ENCODE measurements at places on chromosomes 4 and X. TPM values are rescaled to one million over a fixed set of nuclear protein-coding genes. Genes with fewer than 3 reads are reported as not detected.

DNA sequence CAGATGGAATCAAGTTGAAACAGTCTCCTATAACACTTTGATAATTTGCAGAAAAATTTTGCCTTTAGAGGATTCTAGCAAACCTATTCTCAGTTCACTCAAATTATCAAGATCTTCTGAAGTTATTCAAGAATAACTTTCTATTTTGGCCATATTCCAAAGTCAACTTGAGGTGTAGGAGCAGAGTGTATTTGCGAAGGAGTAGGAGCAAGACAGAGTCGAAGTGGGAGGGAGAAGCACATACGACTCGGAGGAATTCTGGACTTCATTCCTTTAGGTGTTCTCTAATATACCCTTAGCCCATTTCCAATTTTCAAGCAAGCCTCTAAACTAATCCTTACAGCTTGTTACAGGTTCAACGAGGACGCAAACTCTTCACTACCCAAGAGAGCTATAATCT is 252.9 kb downstream of the GPM6A start:
- no peak for DNase-seq

GRCh38 chrX:67094061-67094460 is 449.8 kb upstream of the AR start:
- no peak for DNase-seq

- DNase-seq, result no peak
Measured at GRCh38 chrX:30181353-30181752, 34.0 kb upstream of the MAGEB2 start.

- no peak for DNase-seq
Measured at GRCh38 chrX:136825771-136826170, 45.0 kb upstream of the ARHGEF6 start.

DNA sequence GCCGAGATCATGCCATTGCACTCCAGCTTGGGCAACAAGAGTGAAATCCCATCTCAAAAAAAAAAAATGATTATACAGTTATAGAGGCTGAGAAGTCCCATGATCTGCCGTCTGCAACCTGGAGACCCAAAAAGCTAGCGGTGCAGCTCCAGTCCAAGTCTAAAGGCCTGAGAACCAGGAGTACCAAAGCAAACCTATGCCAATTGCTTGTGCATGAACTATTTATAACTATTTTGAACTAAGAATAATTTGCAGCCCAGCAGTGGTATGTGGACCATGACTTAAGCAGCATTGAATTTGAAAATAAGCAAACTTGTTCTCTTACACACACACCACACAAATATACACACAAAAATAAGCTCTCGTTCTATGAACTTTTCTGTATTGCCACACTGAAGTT is 51.8 kb downstream of the TASL start:
- no peak for DNase-seq

- DNase-seq, result no peak
Measured at GRCh38 chrX:2863646-2864045, 34.9 kb downstream of the GYG2 start.

- DNase-seq, result no peak
Measured at GRCh38 chr4:156824451-156825060, 147.0 kb downstream of the PDGFC start.

- DNase-seq, result no peak
Measured at GRCh38 chrX:11472879-11473278, 179.7 kb downstream of the AMELX start.

DNA sequence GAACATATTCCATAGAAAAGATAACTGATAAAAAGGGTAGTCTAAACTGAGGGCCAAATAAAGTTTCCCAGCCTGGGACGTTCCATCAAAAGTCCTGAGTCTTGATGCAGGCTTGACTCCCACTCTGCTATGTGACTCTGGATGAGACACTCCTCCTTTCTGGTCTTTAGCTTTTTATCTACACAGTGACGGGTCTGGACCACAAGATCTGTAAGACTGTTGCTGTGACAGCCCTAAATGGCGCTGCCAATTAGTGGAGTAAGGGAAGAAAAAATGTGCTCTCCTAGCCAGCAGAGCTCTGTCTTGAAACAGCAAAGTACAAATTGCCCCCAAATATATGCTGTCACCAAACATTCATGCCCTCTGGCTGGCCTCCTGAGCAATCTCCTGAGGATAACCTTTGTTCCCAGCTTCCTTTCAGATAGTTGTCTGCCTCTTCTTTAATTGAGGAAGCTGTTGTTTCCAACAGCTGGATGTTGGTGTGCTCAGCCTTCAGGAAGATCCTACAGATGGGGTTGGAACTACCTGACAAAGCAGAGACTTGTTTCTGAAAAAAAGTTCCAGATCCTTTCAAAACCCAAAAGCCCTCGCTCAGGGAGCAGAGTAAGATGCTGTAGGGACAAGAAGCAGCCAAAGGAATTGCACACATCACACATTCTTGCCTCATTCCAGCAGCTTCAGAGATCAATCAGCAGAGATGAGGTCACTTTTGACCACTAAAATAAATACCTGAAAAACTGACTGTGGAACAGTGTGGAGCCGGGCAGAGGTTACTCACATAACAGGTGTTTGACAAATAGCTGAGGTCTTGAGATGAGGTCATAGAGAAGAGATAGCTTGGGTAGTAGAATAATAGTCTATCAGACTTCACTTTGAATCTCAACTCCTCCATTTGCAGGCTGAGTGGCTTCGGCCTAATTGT is 383.4 kb upstream of the FGF13 start:
- DNase-seq, result no peak

- peak; percentile 66 for DNase-seq
Measured at GRCh38 chr4:143514497-143514896, 995 bp downstream of the SMARCA5 start.

GRCh38 chr4:68372588-68372987 is 22.7 kb upstream of the YTHDC1 start:
- DNase-seq, result no peak

GRCh38 chrX:95318882-95319281 is 1365.8 kb upstream of the DIAPH2 start:
- DNase-seq, result no peak

DNA sequence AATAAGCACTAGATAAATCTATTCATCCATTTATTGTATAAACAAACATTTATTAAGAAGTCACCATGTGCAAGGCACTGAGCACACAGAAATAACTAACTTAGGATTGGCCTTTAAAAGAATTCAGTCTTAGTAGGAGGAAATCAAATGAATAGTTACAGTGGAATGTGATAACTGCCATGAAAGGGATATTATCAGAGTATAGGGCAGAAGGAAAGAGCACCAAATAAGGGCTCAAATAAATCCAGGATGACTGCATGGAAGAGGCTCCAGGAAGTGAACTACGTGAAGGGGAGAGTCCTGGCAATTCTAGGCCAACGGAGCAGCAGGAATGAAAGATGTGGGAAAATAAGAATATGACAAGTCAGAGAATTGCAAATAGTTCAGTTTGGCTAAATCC is 406.0 kb downstream of the INPP4B start:
- no peak for DNase-seq

GRCh38 chrX:29555465-29556091 is 659.8 kb upstream of the MAGEB2 start:
- no peak for DNase-seq

DNA sequence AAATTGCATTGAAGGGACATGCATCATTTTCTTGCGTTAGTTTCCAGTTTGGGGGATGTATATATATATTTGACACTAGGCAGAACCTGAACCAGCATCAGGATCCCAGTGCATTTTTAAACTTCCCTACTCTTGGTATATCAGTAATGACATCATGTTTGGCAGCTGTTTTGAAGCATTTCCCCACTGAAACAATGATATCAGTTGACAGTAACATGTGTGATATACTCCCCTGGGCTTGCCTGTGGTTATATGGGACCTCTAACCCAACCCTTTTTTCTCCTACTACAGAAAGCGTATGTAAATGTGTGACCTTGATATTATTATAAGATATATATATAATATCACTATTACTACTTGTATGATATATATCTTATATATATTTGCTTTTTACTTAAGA is 225.9 kb upstream of the CASK start:
- no peak for DNase-seq

DNA sequence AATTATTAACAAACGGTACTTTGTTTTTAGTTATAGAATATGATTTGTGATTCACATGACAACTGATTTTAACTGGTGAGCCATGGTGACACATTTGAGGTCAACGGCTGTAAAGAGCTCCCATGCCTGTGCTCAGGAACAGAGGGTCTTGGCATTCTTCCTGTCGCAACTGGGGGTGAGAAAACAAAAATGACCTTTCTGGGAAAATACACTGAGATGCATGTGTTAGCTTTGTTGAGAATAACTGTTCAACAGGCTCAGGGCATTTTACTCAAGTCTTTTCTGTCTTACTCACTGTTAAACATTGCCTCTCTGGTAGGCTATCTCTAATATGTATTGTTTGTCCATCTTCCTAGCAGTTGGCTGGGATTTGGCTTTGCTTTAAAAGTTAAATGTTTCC is 57.1 kb upstream of the HPGD start:
- no peak for DNase-seq

GRCh38 chr4:140037353-140038030 is 116.5 kb downstream of the MAML3 start:
- DNase-seq, result no peak

MGAT4D gene
- total RNA-seq, result not detected

RNF150 gene
- total RNA-seq, result 3.1 TPM

ARHGAP36 gene
- total RNA-seq, result 0.19 TPM

SMIM10 gene
- 2.1 TPM for total RNA-seq

AMTN gene
- total RNA-seq, result not detected
